ENCODE measurements at places on chromosomes 7 and 10. TPM values are rescaled to one million over a fixed set of nuclear protein-coding genes. Genes with fewer than 3 reads are reported as not detected.

Gene CDC14C
- total RNA-seq: not detected

Gene PKD2L1
- total RNA-seq: not detected

Gene TFAM
- total RNA-seq: 43.7 TPM

Gene TMEM176A
- total RNA-seq: not detected

Gene TMEM140
- total RNA-seq: 12.1 TPM

Gene VSTM4
- 4.7 TPM for total RNA-seq

Gene GPR15LG
- total RNA-seq: not detected

Gene IFIT1B
- total RNA-seq: not detected

Gene NMT2
- total RNA-seq: 18.3 TPM

Gene HHEX
- total RNA-seq: 0.49 TPM

Gene ZNF804B
- total RNA-seq: not detected

Gene CPN1
- not detected for total RNA-seq

Gene ADIRF
- 48.4 TPM for total RNA-seq

Gene HMX3
- total RNA-seq: not detected

Gene FAM25G
- not detected for total RNA-seq

Gene MKI67
- 38.7 TPM for total RNA-seq

Gene NUDT5
- total RNA-seq: 28.5 TPM

Gene C10orf62
- not detected for total RNA-seq

Gene KBTBD2
- 18.2 TPM for total RNA-seq

Gene PRPS1L1
- not detected for total RNA-seq

Gene ABHD11
- 14.8 TPM for total RNA-seq

Gene AKR1D1
- not detected for total RNA-seq

Gene PIK3AP1
- not detected for total RNA-seq

Gene ZNF273
- 1.8 TPM for total RNA-seq

Gene TPST1
- total RNA-seq: 59.7 TPM

Gene ATRNL1
- total RNA-seq: 7.3 TPM

Gene ABCB4
- not detected for total RNA-seq

Gene CDH23
- 0.25 TPM for total RNA-seq

Data from fibroblast of the aortic adventitia (primary cell).